ENCODE measurements at places on chromosomes 11 and 22. TPM values are rescaled to one million over a fixed set of nuclear protein-coding genes. Genes with fewer than 3 reads are reported as not detected.

Gene APLNR
- total RNA-seq: 0.39 TPM

Gene PYGM
- 8.8 TPM for total RNA-seq

Gene PATE2
- 0.20 TPM for total RNA-seq

Gene MAPK8IP2
- 0.07 TPM for total RNA-seq

Gene MS4A4A
- not detected for total RNA-seq

Measured in smooth muscle cell of the pulmonary artery (primary cell).